ENCODE measurements at places on chromosomes 2 and 18. TPM values are rescaled to one million over a fixed set of nuclear protein-coding genes. Genes with fewer than 3 reads are reported as not detected.

SANBR gene
- 5.4 TPM for total RNA-seq

UPP2 gene
- not detected for total RNA-seq

SFT2D3 gene
- 13.7 TPM for total RNA-seq

IL1B gene
- total RNA-seq = 1.9 TPM

SCTR gene
- not detected for total RNA-seq

CYP26B1 gene
- total RNA-seq = 5.2 TPM

GRCh38 chr2:160918906-160919503 lies 241.2 kb upstream of the TANK start:
- H3K27me3 ChIP-seq = no peaks in the 10 kb centered on the region
- no peak overlapping the region for H3K27ac ChIP-seq
- H3K4me3 ChIP-seq = no peak overlapping the region
- no peaks in the 10 kb centered on the region for H3K4me1 ChIP-seq
- no peaks in the 10 kb centered on the region for H3K36me3 ChIP-seq
- peak; percentile 56 for DNase-seq

GRCh38 chr2:15649561-15650255 lies 58.0 kb downstream of the DDX1 start:
- no peak overlapping the region for H3K4me3 ChIP-seq
- no peaks in the 10 kb centered on the region for H3K27me3 ChIP-seq
- no peak for DNase-seq
- H3K36me3 ChIP-seq = no peaks in the 10 kb centered on the region
- no peak overlapping the region for H3K27ac ChIP-seq
- H3K4me1 ChIP-seq = no peaks in the 10 kb centered on the region

- no peaks in the 10 kb centered on the region for H3K36me3 ChIP-seq
- H3K4me1 ChIP-seq = no peaks in the 10 kb centered on the region
- H3K4me3 ChIP-seq = no peak overlapping the region
- H3K27me3 ChIP-seq = no peaks in the 10 kb centered on the region
- no peak for DNase-seq
Measured at GRCh38 chr2:107337209-107337898, 451.4 kb upstream of the ST6GAL2 start.

DNA sequence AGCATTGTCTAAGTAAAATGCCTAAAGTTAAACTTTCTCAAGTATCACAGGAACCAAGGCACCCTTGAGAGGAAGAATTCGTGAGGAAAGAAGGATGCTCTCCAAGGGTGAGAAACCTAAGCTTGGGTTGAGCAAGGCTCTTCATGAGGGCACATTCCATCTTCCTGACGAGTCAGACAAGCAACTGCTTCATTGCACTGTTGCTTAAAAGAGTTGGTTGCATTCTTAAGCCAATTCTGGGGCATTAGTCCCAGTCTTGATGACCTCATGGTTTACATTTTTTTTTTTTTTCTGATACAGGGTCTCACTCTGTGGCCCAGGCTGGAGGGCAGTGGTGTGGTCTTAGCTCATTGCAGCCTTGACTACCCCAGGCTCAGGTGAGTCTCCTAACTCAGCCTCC lies 237.5 kb downstream of the ACTR3 start:
- H3K27me3 ChIP-seq = no peaks in the 10 kb centered on the region
- no peaks in the 10 kb centered on the region for H3K4me1 ChIP-seq
- H3K27ac ChIP-seq = no peak overlapping the region
- H3K4me3 ChIP-seq = no peak overlapping the region

- H3K36me3 ChIP-seq = no peaks in the 10 kb centered on the region
- H3K27ac ChIP-seq = no peak overlapping the region
- H3K4me1 ChIP-seq = no peaks in the 10 kb centered on the region
- H3K4me3 ChIP-seq = no peak overlapping the region
Measured at GRCh38 chr2:4900861-4901770, 791.1 kb upstream of the SOX11 start.

DNA sequence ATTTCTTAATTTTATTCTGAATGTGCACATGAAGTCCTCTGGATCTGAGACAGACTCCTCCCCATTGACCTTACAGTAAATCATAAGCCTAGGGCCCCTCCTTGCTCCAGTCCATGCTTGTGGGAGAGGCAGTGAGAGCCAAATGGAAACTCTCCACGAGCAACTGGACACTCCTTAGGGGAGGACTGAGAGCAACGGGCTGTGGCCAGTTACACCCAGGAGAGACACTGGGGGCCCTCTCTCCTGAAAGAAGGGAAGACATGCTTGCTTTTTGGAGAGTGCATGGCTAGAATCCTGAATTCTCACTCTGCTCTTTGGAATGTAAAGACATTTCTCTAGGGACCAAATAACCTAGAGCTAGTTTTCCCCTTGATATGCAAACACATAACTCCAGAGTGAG lies 49.0 kb upstream of the BIN1 start:
- no peak for DNase-seq
- no peaks in the 10 kb centered on the region for H3K27me3 ChIP-seq
- no peaks in the 10 kb centered on the region for H3K36me3 ChIP-seq
- H3K27ac ChIP-seq = no peak overlapping the region
- H3K4me3 ChIP-seq = no peak overlapping the region

DNA sequence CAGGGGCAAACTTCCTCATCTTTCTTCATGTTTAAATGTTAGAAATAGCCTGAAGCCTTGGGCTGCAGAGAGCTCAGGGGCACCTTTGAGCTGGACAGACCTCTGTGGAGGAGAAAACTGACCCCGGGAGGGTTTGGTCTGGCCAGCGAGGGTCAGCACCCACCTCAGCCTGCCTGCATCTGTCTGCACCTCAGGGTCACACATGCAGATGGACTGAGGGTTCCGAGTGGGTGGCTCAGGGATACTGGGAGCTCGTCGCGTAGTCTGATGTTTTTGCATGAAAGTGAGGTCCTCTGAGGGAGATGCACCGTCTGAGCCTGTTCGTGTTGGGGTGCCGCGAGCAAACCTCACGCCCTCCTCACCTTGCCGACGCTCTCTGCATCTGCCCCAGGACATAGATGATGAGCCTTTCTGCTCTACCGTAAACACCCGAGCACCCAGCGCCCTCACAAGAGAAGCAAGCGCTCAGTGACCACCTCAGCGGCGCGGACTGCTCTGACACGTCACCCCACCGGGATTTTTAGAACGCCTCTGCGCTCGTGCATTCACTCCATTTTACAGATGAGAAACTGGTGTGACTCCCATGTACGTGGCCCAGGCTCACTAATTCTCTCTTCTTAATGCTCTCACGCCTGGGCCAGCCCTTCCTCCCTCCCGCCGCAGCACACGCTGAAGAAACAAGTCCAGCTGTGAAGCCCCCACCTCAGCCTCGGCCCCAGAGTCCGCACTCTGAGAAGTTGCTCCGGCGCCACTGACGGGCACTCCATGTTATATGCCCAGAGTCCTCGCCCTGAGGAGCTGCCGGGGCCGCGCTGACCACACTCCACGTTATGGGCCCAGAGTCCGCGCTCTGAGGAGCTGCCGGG lies 9.5 kb downstream of the KCNG2 start:
- H3K27me3 ChIP-seq = peaks cover 6% of the 10 kb centered on the region
- DNase-seq = no peak
- H3K4me3 ChIP-seq = no peak overlapping the region
- no peak overlapping the region for H3K27ac ChIP-seq
- no peaks in the 10 kb centered on the region for H3K36me3 ChIP-seq
- H3K4me1 ChIP-seq = no peaks in the 10 kb centered on the region
